Epithelial cell of prostate (primary cell): ENCODE measurements at places on chromosomes 7 and 10.

DNA sequence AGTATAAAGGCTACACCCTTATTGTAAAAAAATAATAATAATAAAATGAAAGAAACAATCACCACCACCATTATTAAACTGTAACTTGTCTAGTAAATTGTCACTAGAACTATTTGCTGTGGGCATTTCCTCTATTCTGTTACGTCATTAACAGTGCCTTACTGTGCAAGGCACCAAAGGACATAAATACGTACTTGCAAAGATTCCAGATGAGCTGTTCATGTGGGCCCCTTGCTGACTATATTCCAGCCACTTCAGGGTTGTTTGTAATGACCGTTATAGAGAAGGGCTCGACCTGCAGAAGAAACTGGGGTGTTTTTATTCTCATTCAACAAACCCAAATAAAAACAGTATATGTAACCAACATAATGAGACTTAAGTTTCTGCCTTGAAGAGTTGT is 60.4 kb downstream of the KLRG2 start:
- DNase-seq, result no peak

DNA sequence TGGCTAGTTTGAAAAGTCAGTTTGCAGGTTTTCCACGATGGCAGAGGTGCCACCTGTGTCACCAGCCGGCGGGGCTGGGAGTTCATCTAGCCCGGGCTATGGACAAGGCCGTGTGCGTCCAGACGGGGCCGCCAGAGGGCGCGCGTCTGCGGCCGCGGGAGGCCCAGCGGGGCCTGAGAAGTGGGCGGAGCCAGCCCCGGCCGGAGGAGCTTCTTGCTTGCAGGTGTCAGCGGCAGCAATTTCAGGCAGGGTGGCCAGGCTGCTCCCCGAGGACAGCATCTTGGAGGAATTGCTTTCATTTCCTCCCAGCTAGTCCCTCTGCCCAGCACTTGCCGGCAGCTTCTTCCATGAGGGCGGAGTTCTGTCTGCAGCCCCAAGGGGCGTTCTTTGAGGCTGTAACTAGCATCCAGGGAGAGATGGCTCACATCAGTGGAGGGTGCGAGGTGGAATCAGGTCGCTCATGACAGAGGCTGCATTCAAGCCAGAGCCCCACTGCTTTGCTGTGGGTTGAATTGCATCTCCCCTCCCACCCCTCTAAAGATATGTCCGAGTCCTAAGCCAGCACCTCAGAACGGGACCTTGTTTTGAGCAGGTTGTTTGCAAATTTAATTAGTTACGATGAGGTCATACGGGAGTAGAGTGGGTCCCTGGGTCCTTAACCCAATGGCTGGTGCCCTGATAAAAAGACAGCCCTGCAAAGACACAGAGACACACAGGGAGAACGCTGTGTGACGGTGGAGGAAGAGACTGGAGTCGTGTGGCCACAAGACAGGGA is 85.9 kb upstream of the MKI67 start:
- DNase-seq, result no peak

GRCh38 chr10:31581741-31582323 is 262.8 kb downstream of the ZEB1 start:
- no peak for DNase-seq

DNA sequence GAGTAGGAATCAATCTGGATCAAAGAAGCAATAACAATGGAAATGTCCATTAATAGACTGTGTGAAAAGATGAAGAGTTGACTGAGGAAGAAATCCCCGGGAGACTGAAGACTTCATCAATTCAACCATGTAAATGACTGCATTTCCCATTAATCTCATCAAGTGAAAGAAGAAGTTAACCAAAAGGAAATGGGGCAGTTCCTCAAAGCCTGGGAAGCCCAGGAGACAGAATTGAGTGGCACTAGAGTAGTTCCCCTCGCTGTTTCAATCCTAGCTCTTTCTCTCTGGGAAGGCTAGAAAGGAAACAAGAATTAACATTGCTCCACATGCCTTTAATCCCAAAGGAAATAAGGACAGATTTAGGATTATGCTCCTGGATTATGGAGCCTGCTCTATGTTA is 4.8 kb upstream of the OR6V1 start:
- DNase-seq, result no peak

DNA sequence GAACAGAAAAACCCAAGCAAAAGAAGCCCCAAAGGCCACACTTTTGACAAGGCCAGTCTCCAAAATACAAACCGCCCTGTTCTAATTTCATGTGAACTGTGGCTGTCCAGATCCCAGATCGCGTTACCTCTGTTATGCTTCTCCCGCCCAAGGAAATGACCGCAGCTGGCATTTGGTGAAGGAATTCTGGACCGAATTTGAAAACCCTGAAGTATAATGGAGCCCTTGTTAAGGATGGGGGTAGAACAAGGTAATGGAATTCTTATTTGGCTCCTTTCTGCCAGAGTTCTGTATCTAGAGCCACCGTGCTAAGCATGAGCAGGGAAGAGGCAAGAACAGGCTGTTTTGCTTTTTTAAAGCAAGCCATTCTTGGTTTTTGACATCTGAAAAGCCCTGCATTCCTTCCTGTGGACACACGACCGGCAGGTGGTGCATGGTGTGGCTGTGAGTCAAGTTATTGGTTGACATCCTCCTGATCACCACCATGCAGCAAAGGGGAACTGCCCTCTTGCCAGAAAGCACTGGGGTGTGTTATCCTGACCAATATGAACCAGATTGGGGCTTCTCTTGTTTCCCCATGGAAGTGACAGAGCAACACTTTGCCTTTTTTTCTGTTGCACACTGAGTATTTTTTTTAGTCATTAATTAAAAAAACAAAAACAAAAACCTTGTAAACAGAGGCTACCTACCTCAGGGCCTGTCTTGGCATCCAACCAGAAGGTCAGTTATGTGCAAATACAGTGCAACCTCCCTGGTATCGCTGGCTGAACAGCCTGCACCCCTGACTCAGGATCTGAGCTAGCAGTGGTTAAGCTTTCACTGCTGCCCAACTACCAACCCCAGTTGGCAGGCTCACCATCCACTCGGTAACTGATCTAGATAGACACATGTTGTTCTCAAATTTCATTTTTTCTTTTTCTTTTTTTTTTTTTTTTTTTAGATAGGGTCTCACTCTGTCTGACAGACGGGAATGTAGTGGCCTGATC is 14.2 kb downstream of the UCMA start:
- DNase-seq, result no peak

GRCh38 chr7:122532406-122533269 is 166.3 kb downstream of the RNF133 start:
- DNase-seq, result no peak

DNA sequence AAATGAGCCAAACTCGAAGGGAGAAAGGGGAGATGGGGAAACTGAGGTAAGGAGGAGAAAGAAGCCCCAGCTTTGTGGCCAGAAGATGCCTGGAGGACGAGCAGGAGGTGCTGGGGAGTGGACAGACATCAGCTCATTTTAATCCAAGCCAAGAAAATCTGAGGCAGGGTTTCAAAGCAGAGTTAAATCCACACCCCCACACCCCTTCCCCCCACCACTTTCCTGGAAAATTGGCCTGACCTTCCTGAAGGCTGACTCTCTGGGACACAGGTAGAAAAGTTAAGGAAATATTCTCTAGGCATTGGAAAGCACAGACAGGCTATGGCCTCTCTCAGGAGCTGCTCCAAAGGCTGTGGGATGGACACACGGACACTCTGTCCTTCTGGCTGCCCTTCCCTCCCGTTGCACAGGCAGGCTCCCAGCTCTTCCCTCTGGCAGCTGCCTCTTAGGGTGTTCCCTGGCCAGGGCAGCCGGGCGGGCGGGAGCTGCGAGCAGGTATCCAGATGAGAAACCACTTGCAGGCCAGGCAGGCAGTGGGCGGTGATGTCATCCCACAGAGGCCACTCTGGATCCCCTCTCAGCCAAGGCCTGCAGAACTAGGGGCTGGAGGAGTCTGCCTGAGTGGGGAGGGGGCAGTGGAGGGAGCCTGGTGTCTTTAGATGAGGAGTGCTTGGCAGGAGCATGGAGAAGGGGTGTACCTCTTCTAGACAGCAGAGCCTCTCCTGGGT is 171.8 kb downstream of the NEURL1 start:
- no peak for DNase-seq

- DNase-seq, result no peak
Observed at GRCh38 chr10:114603948-114604347, 54.1 kb downstream of the ABLIM1 start.

GRCh38 chr10:86254526-86255174 is 111.9 kb downstream of the GRID1 start:
- peak; percentile 44 for DNase-seq

DNA sequence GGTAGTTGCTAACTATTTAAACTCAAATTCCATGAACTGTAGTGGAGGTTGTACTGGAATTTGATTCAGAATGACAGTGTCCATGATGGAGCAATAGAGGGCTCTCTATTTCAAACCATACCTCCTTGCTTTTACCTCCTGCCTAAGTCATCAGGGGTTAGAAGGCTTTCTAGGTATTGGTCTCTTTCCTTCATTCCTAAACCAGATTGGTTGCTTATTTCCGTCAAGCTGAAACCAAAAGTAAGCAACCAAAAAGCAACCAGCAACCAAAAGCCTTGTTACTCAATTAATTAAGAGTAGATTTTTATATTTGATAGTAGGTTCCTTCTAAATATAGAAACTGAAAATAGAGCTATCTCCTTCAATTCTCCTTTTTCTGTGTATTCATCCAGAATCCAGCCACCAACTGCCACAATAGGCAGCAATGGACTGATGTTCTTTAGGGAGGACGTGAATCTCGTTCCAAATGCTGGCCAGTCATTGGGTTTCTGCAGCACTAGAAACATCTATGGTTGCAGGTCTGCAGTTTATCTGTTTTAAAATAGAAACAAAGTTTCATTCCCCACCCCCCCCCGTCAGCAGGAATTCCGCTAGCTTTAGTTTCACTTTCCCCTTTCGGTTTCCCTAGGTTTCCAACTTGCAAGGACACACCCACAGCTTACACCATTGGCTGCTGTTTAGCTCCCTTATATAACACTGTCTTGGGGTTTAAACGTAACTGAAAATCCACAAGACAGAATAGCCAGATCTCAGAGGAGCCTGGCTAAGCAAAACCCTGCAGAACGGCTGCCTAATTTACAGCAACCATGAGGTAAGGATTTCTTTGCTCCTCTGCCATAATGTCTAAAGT is at the start of gene IFIT1:
Gene IFIT1, plus strand, starts transcription at position 717 of the 850 bp plus-strand sequence. Its CDS starts 90 bp downstream, at position 807.
- DNase-seq, result peak; percentile 82

- no peak for DNase-seq
Observed at GRCh38 chr10:9038146-9038714, 983.7 kb downstream of the GATA3 start.

- DNase-seq, result no peak
Observed at GRCh38 chr7:71733107-71733870, 601.3 kb downstream of the GALNT17 start.

DNA sequence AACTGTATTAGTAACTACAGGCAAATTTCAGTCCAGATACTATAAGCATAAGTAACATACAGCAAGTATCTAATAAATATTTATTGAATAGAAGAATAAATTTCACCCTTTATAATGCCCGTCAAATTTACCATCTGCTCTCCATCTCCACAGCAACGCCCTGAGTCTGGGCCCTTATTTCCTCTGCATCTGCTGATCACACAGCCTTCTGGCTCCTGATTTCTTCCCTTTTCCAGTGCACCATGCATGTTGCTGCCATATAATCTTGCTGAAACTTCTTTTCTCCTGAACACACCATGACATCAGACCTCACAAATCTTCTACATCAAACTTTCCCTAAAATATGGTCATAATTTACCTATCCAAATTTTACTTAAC is 15.4 kb downstream of the HYCC1 start:
- DNase-seq, result no peak

DNA sequence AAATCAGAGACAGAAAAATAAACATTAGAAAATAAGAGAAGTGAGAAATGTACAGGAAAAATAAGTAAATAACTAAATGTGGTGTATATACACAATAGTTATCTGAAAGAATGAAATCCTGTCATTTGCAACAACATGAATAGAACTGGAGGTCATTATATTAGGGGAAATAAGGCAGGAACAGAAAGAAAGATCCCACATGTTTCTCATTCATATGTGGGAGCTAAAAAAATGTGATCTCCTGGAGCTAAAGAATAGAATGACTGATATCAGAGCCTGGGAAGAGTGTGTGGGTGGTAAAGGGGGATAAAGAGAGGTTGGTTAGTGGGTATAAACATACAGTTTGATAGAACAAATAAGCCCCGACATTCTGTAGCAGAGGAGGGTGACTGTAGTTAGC is 27.3 kb downstream of the PLXDC2 start:
- no peak for DNase-seq

DNA sequence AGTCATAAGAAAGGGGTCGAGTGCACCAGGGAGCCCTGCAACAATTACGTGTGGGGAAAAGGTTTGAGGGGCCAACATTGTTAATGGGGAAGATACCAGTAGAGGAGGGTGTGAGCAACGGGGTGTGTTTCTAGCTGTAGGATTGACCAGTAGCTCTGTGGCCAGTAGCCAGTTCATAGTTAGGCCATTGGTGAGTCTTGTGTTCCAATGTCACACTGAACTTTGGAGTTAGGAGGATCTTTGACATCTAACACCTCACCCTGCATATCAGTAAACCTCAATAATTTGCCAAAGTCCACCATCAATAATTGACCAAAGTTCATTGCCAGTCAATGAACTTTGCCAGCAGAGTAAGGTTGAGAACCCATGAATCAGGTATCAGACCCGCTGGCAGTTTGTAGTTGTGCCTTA is 168.8 kb downstream of the CPED1 start:
- no peak for DNase-seq

DNA sequence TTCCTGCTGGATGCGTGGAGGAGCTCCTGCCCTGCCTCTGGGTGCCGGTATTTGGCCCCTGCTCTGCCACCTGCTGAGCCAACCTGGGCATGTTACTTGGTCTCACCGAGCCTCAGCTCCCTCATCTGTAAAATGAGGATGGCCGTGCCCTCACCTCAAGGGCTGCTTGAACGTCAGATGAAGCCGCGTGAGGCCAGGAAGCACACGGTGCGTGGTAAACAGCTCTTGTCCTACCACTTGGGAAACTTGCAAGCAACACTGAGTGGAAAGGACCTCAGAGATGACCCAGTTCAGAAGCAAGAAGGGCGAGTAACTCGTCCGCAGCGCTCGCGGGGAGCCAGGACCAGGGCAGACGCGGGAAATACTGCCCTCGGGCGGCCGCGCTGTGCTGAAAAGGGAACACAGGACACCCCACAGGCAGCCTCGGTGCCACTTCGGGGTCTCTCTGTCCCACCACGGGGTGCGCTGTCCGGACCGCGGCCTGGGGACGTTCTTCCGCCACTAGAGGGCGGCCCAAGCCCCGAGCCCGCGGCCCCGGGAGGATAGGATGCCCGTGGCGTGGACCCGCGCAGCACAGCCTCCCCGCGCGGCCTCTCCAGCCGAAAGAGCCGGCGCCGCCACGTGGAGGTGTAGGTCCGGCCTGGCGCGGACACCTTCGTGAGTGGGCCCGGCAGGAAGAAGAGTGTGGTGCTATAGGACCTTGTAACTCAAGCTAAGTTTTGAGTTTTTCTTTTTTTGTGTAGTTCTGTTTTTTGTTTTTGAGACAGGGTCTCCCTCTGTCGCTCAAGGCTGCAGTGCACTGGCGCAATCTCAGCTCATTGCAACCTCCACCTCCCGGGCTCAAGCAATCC is 94.1 kb downstream of the PRKAG2 start:
- no peak for DNase-seq

- DNase-seq, result no peak
Observed at GRCh38 chr7:17957871-17958270, 17.6 kb upstream of the SNX13 start.

- no peak for DNase-seq
Observed at GRCh38 chr10:131006458-131007256, 304.9 kb downstream of the TCERG1L start.
